ENCODE measurements at places on chromosomes 5 and 9.

DNA sequence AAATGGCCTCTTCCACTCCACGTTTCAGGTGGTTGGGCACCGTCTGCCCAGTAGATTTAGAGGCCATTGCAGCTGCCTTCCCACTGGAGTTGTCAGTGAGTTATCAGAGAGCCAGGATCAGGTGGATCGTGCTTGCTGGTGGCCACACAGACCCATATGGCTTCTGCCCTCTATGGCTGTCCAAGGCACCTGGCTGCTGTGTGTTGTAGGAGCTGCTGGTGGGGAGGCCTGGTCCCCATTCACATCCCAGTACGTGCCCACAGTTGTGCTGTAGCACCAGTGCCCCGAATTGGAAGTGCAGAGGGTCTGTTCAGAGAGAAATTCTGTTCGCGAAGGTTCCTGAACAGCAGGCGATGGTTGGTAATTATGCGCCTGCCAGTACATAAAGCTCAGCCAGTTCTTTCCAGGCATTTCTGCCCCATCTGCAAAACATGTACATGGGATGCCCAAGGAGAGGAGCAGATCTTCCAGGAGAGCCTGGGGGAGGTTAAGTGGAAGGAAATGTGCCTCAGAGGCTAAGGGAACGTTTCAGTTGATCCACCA lies 41.1 kb downstream of the UBE2QL1 start:
- no peak for DNase-seq

DNA sequence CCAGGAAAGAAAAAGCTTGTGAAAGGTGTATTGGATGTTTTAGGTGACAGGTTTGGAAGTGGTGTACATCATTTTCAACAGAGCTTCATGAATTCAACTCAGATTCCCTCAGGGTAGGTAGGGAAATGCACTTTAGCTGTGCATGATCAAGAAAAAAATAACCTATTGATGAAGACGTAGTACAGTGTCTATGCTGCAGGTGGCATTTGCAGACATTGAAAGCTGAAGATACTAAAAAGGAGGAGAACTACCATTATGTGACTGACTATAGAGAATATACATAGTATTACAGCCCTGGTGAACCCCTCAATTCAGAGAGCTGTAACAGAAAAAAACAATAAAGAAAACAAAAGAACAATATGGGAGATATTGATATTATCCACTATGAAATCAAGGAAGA lies 2344.7 kb upstream of the ACO1 start:
- DNase-seq: no peak

- DNase-seq: no peak
Measured at GRCh38 chr9:117149996-117150395, 264.9 kb downstream of the ASTN2 start.

DNA sequence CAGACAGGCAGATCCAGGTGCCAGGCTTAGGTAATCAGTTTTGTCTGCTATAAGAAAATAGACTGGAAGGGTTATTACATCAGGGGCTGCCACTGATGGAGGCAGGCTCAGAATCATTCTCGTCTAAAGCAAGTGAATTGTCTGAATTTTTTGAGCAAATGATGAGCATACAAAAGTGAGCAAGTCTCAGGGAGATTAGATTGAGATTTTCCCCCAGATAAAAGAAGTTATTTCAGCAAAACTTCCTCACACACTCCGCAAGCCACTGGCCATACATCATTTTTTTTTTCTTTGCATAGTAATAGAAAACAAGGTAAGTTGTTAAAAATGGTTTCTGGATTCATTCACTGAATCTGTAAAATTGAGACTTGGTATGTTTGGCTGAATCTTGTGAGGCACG lies 52.9 kb downstream of the ZNF462 start:
- no peak for DNase-seq

DNA sequence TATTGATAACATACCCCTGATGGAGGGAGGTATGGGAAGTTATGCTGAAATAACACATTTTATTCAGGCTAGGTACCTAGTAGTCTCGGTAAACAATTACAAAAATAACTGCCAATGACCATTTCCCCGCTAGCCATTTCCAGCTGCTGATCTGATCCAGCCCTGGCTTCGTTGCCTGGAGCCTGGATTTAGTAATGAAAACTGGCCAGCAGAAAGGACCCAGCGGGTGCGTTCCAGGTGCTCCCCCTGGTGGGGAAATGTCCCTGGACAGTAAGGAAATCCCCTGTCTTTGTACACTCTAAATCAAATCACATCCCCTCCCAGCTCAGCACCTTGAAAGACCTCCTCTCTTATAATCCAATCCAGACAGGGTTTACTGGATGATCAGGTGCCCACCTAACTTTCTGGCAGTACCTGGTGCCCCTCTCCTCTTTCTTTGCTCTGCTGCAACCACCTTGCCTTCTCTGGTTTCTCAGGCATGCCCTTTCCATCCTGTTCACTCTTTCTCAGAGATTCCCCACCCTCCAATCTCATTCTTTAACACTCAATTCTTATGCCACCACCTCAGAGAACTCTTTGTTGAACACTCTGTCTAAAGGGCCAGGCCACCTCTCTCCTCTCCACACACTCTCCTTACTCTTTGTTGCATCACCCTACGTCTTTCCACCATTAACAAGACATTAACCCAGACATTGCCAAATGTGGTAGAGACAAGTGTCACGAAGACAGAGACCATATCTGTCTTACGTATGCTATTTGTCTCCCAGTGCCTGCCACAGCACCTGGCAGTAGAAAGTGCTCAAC lies 50.1 kb upstream of the SMAD5 start:
- no peak for DNase-seq

GRCh38 chr5:43287493-43287892 lies 25.7 kb downstream of the HMGCS1 start:
- no peak for DNase-seq

DNA sequence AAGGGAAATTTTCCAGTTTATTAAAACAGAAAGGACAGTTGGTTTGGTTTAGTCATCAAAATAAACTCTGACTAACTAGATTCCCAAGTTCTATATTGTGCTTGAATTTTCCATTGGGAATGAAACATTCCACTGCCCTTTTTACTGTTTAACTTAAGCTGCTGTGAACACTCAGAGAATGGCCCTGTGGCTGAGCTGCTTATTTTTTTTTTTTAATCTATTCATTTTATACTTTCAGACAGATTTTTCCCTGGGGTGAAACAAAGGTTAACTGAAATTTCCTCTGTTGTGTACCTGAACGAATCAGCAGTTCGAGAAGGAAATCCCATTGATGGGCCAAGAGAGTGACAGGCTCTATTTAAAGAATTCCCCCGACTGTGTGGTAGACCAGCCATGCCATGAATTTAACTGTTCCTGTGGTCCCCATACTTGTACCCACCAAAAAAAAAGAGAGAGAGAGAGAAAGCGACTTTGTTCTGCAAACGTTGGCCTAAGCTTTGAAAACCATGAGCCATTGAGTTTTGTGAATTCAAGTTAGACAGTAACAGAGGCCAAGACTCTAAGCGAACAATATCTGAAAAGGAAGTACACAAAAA lies 138.7 kb upstream of the GRHPR start:
- no peak for DNase-seq

DNA sequence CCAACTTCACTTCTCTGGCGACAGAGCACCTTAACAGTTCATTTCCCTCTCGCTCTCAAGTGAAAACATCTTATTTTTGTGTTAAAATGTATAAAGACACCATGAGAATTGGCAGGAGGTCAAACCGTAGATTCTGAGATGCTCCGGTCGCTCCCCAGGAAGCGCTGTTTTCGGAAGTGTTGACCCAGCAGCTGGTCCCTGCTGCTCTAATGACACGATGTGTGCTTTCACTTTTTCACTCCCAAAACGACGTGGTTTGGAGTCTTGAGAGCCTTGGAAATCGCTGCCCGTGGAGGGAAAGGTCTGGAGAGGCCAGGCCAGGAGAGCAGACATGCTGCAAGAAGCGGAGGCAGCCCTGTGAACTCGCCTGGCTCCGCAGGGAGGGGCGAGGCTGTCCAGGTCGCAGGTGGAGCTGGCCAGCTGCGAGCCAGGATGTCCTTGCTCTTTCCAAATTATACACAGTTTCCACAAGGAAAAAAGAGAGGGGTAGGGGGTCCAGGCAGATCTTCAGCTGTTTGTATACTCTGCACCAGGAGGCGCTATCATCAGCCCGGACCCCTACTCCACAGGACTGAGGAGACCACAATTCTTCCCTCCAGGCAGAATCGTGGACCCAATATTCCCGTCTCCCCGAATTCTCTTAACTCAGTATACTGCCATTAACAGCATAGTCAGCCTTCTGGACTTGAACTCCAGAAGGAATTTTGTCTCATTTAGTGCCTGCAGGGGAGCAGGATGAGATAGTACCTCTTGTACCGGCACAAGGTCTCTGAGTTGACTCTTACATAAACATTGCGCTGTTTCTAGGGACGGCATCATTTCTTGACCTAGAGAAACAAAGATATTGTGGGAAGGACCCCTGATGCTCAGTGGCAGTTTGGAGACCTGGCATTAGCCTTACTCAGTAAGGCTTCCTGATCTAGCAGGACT lies 248.6 kb upstream of the ANKRD55 start:
- no peak for DNase-seq

DNA sequence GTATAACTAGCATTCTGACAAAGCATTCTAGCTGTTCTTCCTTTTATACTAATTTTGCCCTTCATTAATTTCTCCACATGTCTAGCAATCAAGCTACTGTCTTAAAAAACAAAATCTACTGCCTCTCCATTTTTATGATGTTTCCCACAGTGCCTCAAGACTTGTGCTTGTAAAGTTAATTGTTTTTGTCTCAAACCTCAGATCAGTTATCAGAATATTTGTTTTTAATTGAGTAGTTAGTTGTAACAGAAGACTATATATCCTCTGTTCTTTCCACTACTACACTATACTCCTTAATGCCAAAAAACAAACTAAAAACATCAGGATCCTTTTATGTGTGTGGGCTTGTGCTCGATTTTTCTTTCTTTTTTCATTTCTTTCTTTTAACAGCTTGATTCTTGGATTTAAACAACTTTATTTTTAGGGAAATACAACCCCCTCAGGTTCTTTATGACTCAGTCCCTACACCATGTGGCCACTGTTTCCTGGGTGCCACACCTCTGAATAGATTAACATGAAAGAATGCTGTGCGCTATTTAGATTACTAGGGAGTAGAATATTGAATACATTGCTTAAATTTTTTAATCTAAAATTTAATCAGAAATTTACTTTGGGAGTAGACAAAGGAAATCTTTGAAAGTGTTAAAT lies 1.2 kb downstream of the ASPN start:
- DNase-seq: no peak

- DNase-seq: no peak
Measured at GRCh38 chr5:141366016-141366896, 2.3 kb downstream of the PCDHGA5 start.

DNA sequence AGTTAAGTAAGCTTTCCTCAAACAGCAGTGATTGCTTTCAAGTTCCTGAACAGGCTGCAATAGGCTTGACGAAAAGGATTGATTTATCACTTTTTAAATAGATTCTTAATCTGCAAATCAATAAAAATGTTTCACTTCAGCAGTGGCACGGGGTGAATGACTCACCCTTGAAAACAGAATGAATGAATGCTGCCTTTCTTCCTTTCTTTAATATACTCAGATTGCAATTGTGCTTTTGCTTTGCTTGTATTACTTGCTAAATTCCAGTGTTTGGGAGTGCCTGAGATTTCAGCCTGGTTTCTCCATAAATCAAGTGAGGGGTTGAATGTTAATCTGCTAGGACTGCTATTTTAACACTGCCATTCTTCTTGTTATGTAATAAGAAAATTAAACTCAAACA lies 1293.8 kb downstream of the PTPRD start:
- no peak for DNase-seq

- DNase-seq: peak; percentile 2
Measured at GRCh38 chr5:67350185-67350584, 153.6 kb upstream of the CD180 start.

GRCh38 chr5:75140277-75140676 lies 87.9 kb upstream of the GCNT4 start:
- DNase-seq: no peak

DNA sequence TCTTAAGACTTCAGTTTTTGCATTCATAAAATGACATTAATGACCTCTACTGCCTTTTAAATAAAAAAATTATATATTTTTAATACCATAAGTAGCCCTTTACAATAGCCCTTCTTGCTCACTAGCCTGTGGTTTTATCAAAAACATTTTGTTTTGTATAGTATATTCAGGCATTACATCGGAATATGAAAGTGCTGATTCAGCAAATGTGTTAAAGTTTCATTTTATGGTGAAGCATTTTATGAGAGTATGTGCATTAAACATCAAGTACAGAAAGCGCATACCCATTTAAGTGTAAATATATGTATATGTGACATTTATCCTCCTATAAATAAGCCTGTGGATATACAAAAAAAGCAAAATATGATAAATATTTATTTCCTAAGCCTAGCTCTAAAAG lies 56.2 kb upstream of the GABRB2 start:
- DNase-seq: no peak
